ENCODE measurements at places on chromosomes 3 and 15. TPM values are rescaled to one million over a fixed set of nuclear protein-coding genes. Genes with fewer than 3 reads are reported as not detected.

ASB14 gene
- total RNA-seq = not detected

CCR8 gene
- not detected for total RNA-seq

TNFAIP8L3 gene
- total RNA-seq = 43.1 TPM

B3GNT5 gene
- total RNA-seq = 29.2 TPM

GPR171 gene
- not detected for total RNA-seq

SNTN gene
- total RNA-seq = not detected

CELSR3 gene
- 3.8 TPM for total RNA-seq

BCHE gene
- 1.0 TPM for total RNA-seq

CCDC66 gene
- 5.3 TPM for total RNA-seq

MYO9A gene
- 12.7 TPM for total RNA-seq

CLASP2 gene
- 19.9 TPM for total RNA-seq

GPD1L gene
- 19.9 TPM for total RNA-seq

TUSC7 gene
- total RNA-seq = not detected

CADPS gene
- total RNA-seq = not detected

ATP13A4 gene
- not detected for total RNA-seq

CDCP1 gene
- total RNA-seq = 7.7 TPM

CLDN18 gene
- total RNA-seq = not detected

SLC27A2 gene
- total RNA-seq = 38.5 TPM

XYLB gene
- 4.8 TPM for total RNA-seq

AQP9 gene
- total RNA-seq = 0.05 TPM

ADAMTS9 gene
- total RNA-seq = 0.73 TPM

UBE2E2 gene
- 44.2 TPM for total RNA-seq

RTP1 gene
- not detected for total RNA-seq

SAXO2 gene
- 0.99 TPM for total RNA-seq

EAF2 gene
- total RNA-seq = 1.9 TPM

MGA gene
- total RNA-seq = 8.4 TPM

IGSF11 gene
- total RNA-seq = 5.1 TPM

MYNN gene
- total RNA-seq = 9.5 TPM

ALDH1L1 gene
- total RNA-seq = 0.19 TPM

TEX55 gene
- total RNA-seq = not detected

SLC12A8 gene
- 1.8 TPM for total RNA-seq

NANOGP8 gene
- total RNA-seq = not detected

SCG5 gene
- total RNA-seq = 2.3 TPM

FSIP1 gene
- 0.95 TPM for total RNA-seq
